Left ventricle myocardium inferior (tissue), 1 donor: ENCODE measurements at places on chromosomes 7 and 10.
A peak's percentile ranks its signal among the peaks of the same experiment; 100 is the strongest.

- no peak for DNase-seq
These were observed 5.9 kb downstream of the HECW1 start for GRCh38 chr7:43118313-43118712.

DNA sequence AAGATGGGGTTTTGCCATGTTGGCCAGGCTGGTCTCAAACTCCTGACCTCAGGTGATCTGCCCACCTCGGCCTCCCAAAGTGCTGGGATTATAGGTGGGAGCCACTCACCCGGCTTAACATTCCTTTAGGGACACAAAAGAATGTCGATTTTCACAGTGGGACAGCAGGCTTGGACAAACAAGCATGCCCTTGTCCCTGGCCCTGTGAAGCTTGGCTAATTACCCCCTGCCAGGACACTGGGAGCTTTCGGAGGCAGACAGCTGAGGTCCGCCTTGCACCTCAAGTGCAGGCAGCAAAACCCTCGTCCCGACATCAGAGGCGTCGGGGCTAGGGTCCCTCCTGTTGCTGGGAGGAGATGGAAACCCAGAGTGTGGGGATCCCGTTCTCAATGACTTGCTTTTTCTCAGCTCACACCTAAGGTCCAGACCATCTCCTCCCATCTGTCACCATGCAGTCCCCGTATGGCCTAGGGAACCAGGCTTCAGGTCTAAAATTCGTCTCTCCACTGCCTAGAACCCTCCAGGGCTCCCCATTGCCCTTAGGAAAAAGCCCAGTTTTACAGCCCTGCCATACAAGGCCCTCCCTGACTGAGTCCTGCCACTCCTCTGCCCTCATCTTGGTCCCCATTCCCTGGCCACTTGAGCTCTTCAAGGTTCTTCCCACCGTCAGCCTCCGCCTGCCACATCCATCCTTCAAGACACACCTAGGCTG, 6.3 kb upstream of the CLIP2 start:
- no peak for DNase-seq

DNA sequence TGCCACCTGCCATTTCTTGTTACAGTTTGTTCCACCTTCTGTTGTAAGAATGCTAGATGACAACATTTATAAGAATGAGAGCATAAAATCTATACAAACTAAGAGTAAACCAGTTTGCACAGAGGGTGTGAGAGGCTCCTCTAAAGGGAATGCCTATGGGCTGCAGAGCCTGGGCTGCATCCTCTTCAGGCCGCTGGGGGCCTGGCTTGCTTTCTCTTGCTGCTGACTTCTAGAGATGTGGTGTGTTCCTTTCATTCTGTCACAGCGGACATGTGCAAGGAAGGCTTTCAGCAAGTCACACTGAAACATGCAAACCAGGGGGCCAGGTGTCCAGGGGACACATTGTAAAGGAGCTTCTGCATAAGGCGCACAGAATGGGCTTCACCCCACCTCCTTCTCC, 7.1 kb upstream of the ATP6V1F start:
- DNase-seq, result no peak

DNA sequence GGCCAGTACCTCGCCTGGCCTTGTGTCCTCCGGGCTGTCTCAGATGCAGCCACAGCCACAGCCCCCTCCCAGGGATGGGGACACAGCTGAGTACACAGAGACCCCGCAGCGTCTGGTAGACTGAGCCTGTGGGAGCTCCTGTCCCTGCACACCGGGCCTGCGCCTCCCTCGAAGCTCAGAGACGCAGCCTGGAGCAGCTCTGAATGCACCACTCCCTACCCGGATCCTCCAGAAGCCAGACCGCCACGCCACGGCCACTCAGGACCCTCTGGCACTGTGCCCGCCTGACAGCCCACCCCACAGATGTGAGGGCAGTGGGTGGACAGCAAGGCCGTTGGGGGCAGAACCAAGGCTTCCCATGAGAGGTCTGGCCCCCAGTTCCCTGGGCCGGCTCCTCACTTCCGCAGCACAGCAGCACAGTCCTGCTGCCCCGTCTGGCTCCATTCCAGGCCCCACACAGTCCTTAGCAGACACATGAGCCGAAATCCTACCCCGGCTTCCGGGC, 40.8 kb downstream of the PAPOLB start:
- DNase-seq, result no peak

GRCh38 chr10:46217752-46218453, 68.9 kb upstream of the ANTXRL start:
- no peak for DNase-seq

- no peak for DNase-seq
These were observed 549 bp downstream of the GPNMB start for GRCh38 chr7:23247046-23247602.

DNA sequence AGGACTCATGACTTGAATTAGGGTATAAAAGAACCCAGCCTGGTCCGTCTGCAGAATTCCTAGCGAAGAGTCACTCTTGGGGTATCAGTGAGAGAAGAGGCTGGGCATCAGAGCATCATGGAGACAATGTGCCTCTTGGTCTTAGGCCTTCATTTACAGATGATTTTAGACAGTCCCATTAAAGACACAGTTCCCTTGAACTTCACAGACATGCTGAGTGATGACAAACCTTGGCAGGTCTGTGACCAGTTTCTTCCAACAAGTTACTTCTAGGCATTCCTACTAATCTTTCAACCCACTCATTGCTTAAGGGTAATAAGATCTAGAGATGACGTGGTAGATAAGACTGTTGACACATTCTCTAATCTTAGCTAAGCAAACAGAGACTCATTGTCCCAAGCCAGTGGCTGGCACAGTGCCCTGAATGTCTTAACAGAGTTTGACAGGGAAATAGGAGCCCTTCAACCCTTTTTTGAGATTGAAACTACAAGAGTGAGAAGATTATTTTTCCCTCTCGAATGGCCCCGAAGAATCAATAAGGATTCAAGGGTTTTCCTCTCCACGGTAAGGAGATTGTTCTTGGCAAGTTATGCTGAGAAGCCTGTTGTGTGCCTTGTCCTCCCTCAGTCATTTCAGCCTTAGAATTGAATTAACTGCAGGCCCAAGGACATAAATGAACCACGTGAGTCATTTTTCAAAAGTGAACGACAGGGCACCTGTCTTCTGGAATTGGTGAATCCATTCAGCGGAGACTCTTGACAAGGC, 281.1 kb downstream of the CCDC3 start:
- peak; percentile 79 for DNase-seq

DNA sequence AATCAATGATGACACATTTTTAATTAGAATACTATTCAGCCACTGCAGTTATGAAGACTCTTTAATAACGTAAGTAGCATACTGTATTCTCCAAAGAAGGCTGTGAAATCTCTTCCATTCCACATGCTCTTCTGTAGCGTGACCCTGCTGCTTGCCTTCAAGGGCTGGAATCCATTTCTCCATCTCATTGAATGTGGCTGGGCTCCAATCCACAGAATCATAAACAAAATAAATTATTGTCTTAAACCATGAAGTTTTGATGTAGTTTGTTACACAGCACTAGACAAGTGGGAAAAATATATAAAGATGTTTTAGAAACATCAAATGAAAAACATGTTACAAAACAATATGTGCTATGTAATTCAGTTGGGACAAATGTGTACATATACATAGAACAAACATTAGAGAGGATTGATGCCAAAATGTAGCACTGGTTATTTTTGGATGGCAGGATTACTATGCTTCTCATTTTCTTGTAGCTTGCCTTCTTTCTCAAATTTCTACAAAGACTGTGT, 410.8 kb upstream of the PODXL start:
- DNase-seq, result no peak

- DNase-seq, result no peak
These were observed 221.2 kb downstream of the PARD3 start for GRCh38 chr10:34593930-34594329.

- DNase-seq, result no peak
These were observed 28.2 kb downstream of the PFKP start for GRCh38 chr10:3095373-3096139.

DNA sequence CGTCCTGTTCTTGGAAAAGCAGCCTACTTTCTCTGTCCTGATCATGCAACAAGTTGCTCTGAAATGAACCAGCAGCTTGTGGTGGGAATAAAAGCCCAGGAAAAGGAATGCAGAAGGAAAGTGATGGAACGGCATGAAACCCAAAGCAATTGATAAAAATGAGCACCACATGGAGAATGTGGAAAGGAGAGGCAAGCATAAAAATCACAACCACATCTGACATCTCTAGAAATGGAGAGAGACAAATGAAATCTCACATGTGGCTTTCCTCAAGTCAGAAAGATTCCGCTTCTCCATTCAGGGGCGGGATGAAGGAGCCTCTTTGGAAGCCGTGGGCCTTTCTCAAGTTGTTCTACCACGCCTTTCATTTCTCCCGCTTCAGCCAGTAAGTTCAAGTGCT, 631.7 kb upstream of the GALNT17 start:
- no peak for DNase-seq

DNA sequence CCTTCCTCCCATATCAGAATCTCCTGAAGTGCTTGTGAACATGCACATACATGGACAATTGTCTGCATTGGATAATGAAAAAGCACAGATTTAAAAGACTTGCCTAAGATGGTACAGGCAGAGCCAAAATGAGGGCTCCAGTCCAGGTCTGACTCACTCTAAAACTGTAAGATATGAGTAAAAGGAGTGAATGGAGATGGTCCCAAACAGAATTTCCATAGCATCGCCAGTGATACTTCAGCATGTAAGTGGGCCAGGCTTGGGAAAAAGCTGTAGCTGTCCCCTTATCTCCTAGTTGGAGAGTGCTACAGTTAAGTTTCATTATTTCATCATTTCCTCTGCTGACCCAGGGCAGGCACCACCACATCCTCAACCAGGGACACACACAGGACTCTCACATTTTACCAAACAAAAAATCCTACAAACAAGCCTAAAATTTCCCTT, 26.4 kb upstream of the IL6 start:
- DNase-seq, result no peak

DNA sequence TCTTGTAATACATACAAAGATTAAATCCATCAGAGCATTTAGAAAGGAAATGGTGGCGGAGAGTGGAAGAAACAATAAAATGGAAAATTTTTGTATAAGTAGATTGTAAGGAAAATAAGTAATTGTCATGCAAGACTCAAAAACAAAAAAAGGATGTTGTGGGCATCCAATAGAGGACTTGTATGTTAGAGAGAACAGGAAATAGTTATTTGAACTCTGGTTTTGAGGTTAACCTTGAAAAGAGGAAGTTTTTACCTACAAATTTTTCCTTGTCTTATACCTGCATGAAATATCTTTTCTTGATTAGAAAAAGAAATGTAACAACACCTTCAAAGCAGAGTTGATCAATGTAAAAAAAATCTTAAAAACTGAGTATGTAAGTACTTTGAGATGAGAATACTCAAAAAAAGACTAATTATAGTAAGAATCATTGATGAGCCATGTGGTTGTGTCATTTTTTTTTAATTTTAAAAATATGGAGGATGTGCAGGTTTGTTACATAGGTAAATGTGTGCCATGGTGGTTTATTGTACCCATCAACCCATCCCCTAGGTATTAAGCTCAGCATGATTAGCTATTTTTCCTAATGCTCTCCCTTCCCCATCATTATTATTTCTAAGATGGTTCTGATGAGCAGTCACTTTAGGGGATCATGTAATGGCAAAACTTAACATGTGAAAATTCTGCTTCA, 11.9 kb downstream of the TMEM106B start:
- DNase-seq, result no peak

- no peak for DNase-seq
These were observed 531.1 kb upstream of the STEAP1 start for GRCh38 chr7:89623018-89623672.

GRCh38 chr7:96299496-96299895, 22.4 kb downstream of the SLC25A13 start:
- DNase-seq, result no peak

- DNase-seq, result no peak
These were observed 384.0 kb downstream of the KCNMA1 start for GRCh38 chr10:77253556-77254064.

DNA sequence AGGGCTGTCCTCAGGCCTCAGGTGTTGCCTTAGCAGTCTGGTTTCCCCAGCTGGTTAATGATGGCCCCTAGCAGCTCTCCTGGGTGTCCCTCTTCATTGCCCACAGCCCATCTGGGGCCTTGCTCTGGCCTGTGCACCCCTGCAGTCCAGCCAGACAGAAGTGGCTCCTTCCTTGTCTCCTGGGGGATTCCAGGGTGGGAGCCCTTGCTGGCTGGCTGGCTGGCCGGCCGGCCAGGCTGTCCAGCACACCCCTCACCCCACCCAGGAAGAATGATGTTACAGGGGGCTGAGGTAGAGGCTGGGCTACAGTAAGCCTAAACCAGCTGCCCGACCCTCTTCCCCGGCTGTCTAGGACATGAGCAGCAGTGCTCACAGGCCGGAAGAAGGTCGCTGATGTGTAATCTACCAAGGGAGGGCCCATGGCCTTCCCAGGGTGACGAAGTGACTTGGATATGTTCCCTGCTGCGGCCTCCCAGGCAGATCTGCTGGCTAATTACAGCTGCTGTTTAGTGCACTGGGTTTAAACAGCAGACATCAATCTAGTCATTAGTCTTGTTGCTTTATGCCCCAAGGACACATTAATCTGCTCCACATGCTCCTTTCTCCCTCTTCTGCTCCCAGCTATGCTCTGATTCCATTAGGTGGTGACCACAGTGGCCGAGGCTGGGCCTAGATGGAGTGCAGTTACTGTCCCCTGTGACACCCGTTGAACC, 53.8 kb upstream of the LRRC4 start:
- DNase-seq, result peak; percentile 63

DNA sequence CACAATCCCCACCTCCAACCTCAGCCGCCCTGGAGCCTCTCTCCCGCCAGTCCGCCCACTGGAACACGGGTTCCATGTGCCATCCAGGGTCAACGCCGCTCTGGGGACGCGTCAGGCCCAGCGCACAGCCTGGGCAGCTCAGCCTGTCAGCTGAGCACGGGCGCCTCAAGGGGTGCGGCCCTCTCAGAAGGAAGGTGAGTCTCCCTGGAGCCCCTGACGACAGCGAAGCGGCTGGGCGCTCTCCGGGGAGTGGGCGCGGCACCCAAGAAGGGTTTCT, 1.2 kb upstream of the SLC18A3 start:
- no peak for DNase-seq

GRCh38 chr7:27994639-27995038, 186.0 kb downstream of the JAZF1 start:
- no peak for DNase-seq

DNA sequence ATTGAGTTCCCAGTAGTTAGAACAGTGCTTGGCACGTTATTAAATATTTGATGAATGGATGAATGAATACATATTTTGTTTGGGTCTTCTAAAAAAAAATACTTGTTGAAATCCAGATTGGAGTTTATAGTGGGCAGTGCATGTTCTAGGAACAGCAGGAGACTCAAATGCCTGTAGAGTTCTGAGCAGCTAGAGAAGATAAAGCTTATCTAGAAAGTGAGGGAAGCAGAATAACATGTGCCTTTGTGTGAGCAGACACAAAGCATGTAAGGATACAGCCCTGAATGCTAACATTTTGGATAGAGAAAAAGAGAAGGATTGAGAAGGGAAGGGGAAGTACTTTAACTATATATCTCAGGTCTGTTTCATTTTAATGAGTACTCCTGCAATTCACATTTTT, 71.9 kb downstream of the SRI start:
- no peak for DNase-seq
